ENCODE measurements at places on chromosomes 7 and 10.

- DNase-seq, result no peak
Observed at GRCh38 chr7:125173571-125173970, 243.9 kb upstream of the POT1 start.

DNA sequence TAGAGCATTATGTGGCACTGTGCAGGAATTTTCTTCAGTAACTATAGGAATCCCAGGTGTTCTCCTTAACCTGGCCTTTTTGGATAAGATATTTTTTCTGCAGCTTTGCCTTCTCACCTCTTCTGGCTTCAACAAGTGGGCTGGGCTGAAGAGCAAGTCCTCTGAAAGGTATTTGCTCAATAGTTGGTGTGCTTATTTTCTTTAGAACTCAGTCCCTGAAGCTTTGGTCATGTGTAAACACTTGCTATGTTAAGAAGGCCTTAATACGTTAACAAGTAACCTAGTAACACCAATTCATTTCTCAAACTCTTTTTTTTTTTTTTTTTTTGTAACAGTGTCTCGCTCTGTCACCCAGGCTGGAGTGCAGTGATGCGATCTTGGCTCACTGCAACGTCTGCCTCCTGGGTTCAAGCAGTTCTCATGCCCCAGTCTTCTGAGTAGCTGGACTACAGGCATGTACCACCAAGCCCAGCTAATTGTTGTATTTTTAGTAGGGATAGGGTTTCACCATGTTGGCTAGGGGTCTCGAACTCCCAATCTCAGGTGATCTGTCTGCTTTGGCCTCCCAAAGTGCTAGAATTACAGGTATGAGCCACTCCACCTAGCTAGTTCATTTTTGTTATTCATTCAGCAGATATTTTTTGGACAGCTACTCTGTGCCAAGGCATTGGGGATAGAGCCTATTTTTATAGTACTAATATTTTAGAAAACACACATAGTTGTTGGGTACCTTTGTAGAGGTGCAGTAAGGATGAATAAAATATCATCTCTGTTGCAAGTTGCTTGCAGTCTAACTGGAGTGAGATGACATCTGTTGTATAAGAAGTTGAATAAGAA is 164.6 kb downstream of the SND1 start:
- DNase-seq, result no peak

GRCh38 chr10:24865783-24866182 is 86.6 kb downstream of the PRTFDC1 start:
- DNase-seq, result no peak

DNA sequence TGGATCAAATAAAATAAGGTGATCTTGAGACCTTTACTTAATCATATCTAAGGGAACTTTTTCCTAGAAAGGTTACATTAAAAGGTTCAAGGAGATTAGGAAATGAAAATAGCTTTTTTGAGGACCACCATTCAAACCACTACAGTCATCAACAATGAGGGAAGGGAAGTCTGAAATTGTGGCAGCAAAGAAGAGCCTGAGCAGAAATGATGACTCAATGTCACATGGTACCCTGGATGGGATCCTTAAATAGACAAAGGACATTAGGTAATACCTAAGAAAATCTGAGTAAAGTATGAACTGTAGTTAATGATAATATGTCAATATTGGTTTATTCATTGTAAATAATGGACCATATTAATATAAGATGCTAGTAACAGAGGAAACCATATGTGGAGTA is 236.0 kb downstream of the SEMA3D start:
- no peak for DNase-seq

DNA sequence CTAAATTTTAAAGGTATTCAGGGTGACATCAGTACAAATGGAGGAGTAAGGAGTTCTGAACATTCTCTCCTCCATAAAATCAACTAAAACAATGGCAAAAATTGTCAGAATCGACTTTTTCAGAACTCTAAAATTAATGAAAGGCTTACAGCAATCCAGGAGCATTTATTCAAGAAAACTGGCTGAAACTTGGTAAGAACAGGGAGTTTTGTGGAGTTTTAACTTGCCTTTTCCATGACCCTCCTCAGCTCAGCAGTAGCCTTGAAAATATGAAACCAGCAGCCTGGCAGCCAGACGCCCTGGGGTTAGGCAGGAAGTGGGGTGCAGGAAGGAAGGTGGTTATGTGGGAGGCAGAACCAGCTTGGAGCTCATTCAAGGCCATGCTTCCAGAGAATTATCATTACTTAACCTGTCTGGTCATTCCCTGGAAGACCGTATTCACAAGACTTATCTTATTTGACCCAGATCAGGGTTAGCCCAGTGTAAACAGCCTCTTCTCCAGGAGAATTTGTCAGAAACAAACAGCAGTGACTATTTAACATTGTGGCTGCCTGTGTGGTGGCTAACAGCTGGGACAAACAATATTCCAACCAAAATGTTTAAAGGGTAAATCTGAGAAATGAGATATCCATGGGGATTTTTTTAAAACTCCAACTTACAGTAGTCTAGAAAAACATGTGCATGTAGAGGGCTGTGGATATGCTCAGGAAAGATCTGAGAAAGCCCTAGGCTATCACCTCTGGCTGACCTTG is 75.7 kb upstream of the MACROH2A2 start:
- DNase-seq, result no peak

Measured in occipital lobe (tissue), 3 donors.